ENCODE measurements at places on chromosomes 1 and 21. TPM values are rescaled to one million over a fixed set of nuclear protein-coding genes. Genes with fewer than 3 reads are reported as not detected.
A peak's percentile ranks its signal among the peaks of the same experiment; 100 is the strongest.

The CCDC181 gene
- total RNA-seq, result not detected

DNA sequence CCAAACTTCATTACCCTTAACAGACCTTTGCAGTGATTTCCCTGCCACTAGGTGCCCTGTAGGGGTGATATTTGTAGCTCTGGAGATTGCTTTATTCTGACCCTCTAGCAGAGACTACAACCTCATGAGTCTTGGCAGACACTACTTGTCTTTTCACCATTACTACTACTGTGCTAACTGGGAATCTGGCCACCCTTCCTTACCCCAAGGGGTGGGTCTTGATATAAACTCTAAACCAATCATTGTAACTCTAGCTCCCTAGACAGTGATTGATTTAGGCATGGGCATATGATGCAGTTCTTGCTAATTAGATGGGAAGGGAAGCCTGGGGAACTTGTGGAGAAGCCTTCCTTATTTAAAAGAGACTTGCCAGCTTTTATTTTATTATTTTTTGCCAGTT, 3.9 kb downstream of the KPNA6 start:
- DNase-seq, result peak; percentile 23

The RNU1-3 gene
- total RNA-seq, result not detected

DNA sequence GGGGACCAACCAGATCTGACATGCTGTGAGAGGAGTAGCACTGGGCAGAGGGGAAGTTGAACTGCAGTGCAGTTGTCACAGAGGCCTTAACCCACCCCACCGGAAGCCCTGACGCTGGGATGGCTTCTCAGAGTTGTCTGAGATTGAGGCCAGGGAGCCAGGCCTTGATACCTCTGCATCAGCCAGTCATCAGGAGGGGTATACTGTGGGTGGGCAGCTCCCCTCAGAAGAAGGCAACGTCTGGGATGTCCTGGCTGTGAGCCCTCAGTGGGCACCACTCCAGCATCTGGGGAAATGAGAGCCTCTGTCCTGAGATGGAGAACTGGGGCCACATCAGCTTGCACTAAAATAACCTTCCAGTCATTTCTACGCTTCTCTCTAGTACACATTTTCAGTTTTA, 47.9 kb upstream of the BCAR3 start:
- DNase-seq, result no peak

The CLCA1 gene
- not detected for total RNA-seq

The SLC6A17 gene
- total RNA-seq, result 1.1 TPM

- no peak for DNase-seq
Measured at GRCh38 chr1:112687361-112687760, 12.9 kb downstream of the MOV10 start.

The MYBPH gene
- not detected for total RNA-seq

The CFAP45 gene
- 0.10 TPM for total RNA-seq

DNA sequence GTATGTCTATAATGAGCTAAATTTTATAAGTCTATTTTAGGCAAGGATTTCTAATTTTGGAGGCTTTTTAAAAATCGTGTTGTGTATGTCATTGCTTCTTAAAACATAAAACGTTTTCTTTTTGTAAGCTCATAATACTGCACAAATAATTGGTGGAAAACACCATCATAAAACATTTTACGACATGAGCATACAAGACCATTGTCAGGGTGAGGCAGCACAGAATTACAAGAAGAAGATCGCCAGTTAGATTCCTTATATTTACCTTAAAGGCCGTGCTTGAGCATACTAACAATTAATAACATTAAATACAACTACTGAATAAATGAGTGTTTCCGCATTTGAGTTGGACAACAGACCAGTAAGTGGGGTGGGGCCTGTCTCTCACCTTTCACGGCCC, 19.1 kb upstream of the LMX1A start:
- DNase-seq, result no peak

- DNase-seq, result no peak
Measured at GRCh38 chr21:28133116-28133515, 859.6 kb downstream of the LTN1 start.

The BTBD8 gene
- 0.15 TPM for total RNA-seq

The CFHR5 gene
- not detected for total RNA-seq

DNA sequence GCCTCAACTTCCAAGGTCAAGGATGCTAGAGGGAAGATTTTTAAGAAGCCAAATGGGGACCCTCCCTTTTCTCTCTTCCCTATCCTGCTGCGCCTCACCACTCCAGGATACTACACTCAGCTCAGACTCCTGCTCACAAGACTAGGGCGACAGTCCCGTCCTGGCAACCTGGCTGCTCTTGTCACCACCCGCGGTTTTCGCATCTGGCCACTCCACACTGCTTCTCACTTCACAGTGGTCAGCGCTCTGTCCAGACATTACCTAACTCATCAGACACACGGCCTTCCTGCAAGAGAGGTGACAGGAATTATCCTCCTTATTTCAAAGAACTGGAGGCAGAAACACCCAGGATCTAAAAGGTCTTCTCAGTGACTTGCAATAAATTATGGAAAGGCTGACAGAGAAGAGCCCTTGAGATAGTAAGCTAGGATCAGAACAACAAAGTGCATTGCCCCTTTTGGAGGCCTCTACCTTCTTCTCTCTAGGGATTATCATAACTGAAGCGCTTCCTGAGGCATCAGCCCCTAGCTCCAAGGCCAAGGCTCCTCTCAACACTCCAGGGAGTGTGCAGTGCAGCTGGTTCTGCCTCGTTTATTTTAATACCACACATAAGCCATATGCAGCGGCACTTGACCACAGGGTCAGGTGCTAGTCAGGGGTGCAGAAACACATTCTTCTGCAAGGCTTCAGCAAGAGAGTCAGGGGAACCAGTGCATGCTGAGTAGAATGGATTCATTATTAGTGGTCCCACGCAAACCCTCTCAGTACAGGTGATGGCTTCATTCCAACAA, 41.9 kb downstream of the ASTN1 start:
- no peak for DNase-seq

DNA sequence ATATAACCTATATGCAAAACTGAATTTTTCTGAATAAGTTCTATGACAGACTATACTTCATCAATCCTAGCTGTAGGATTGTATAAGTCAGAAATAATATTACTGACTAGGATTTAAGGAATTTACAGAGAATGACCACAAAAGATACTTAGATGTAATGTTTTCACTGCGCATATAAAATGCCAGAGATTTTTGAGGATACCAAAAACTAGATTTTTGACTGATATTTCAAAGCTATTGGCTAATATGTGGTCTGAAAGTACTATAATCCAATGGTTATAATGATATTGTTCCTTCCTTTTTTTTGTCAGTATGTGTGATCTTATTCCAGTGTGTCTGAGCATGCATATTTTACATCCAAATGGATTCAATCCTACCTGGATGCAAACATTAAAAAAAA, 17.0 kb upstream of the IFI44L start:
- DNase-seq, result no peak

DNA sequence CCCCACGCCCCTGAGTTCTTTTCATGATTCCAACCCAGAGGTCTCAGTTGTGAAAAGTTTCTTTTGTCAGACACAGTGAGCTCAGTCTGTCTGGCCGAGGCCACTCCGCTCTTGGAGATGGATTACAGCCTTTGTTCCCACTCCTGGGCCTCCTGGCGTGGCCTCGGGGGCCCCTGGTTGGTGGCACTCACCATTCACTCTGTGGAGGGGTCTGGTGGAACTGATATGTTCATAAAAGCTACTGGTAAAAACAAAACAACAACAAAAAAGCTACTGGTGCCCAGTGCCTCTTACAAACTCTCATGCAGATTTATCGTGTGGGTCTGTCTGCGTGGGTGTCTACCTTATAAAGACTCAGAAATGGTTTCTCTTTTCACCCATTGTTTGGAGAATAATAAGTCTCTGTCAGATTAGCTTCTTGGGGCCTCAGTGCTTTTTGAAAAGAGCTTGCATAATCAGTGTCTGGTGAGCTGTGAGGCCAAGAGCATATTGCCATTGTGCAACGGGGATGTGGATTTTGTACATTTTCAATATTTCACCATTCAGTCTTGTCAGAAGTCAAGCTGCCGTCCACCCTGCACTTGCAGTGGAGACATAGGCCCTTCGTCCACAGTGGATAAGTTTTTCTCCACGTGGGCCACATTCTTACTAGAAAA, 86.7 kb downstream of the GALNT2 start:
- DNase-seq, result no peak

- DNase-seq, result no peak
Measured at GRCh38 chr1:171484760-171485374, 463 bp upstream of the PRRC2C start.

The PLXNA2 gene
- total RNA-seq, result 0.56 TPM

GRCh38 chr1:167065471-167065870, 24.7 kb downstream of the GPA33 start:
- no peak for DNase-seq

The OR2M3 gene
- total RNA-seq, result not detected

DNA sequence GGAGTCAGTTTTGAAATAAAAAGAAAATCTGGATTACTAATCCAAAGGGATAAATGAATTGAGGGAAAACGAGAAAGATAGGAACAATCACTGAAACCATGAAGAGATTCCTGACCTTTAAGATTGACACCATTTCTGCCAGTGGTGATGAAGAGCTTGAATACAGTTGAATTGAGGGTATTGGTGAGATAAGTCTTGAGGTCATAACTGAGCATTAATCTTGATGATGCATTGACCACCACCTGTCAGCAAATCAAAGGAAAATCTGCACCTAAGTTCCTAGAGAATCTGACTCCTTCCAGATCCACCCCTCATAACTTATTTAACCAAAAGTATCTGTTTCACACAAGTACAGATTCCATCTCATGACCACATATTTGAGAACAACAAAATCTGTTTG, 21.6 kb downstream of the RPS27 start:
- no peak for DNase-seq

GRCh38 chr1:150555198-150555970, 6.2 kb downstream of the ADAMTSL4 start:
- DNase-seq, result no peak

- no peak for DNase-seq
Measured at GRCh38 chr1:58190267-58190988, 356.1 kb downstream of the OMA1 start.

DNA sequence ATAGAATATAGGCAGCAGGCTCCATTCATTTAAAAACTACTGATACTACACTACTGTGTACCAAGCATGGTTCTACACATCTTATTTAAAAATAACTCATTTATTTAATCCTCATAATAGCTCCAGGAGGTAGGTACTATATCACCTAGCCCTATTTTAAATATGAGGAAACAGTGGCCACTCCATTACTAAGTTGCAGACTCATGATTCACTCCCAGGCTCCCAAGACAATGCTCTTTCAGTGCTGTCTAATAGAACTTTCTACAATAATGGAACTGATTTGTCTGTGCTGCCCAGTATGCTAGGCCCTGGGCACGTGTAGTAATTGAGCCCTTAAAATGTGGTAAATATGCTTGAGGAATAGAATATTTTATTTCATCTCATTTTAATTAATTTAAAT, 357.1 kb downstream of the LTN1 start:
- no peak for DNase-seq

The LEMD1 gene
- total RNA-seq, result not detected

- no peak for DNase-seq
Measured at GRCh38 chr1:151474745-151475144, 15.5 kb upstream of the POGZ start.

DNA sequence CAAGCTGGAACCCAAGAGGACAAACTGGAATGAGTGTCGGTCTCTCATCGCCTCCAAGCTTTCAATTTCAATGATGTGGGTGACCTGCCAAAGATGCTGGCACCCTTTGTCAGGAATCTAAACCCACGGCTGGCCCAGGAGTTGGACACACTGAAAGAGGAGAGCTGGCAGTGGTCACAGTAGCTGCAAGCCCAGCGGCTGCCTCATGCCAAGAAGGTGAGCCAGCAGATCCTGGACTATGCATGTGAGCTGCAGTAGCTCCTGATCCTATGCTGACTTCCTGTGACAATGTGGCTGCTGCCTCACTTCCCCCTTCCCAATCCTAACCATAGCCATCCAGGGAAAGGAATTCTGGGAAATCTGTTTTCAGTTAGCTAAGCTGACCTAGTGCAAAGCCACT, 117.0 kb upstream of the VAV3 start:
- DNase-seq, result peak; percentile 81

The AIM2 gene
- total RNA-seq, result not detected

The C1QA gene
- total RNA-seq, result not detected

The AKR7A3 gene
- total RNA-seq, result not detected

The VSIG8 gene
- total RNA-seq, result not detected

GRCh38 chr1:21262293-21263051, 27.8 kb downstream of the ECE1 start:
- peak; percentile 21 for DNase-seq

- DNase-seq, result no peak
Measured at GRCh38 chr1:234836045-234836681, 226.2 kb upstream of the IRF2BP2 start.

- DNase-seq, result no peak
Measured at GRCh38 chr1:75010547-75010946, 123.6 kb upstream of the LHX8 start.

DNA sequence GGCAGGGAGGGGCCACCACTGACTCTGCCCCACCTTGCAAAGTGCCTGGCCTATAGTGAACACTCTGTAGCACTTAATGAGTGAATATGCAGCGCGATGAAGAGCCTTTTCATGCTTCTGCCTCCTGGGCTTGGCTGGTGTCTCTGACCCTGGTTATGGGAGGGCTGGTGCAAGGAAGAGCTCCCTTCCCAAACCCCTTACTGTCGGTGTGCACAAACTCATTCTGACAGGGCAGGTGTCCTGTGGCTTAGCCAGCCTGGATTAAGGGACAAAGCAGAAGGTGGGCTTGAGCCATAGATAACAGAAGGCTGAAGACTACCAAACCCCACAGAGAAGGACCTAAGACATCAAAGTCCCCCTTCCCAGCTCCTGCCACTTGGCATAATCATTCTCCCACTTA, 2.0 kb upstream of the NCMAP start:
- no peak for DNase-seq

The DMBX1 gene
- total RNA-seq, result not detected

The RTCA gene
- 27.3 TPM for total RNA-seq

DNA sequence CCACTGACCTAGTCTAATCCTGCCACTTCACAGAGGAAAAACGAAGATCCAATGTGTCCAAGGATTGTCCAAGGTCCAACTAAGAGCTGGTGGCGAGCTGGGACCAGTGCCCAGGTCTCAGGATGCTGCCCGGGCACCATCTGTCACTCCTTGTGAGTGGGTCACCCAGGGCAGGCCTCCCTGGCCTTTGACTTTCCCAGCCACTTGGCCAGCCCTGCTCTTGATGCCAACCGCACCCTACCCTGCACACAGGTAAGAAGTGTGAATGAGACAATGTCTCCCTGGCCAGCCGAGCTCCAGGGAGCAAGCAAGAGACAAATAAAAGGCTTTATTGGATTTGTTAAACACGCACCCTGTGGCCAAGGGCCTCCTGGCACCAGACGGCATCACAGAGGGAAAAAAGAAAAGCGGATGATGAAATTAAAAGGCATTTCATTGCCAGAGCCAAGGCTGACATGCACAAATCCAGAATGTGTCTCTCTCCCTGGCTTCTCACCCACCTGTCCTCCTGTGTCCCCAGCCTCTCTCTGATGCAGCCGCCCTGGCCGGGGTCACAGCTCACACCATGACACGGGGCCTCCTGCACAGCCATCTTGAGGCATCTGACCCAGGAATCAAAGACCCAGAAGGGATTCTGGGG, 72.8 kb downstream of the CAMK2N1 start:
- peak; percentile 89 for DNase-seq

GRCh38 chr1:89724369-89725010, 91.6 kb downstream of the LRRC8C start:
- peak; percentile 34 for DNase-seq

The SLC1A7 gene
- not detected for total RNA-seq
